ENCODE measurements at places on chromosomes 1 and 21.

DNA sequence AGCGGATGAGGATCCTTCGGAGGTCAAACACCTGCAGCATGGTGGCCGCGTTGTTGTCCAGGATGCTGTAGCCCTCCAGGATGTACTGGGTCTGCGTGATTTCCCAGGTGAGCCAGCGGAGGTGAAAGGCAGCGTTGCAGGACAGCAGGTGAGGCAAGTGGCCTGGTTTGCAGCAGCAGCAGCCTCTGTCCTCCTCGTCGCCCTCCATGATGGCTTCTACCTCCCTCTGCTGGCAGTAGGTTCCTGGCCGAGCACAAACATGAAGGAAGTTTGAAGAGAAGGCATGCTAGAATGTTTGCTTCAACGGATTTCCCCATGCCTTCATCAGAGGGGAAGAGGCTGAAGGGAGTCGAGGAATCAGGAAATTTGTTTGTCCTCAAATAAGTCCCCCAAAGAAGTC, 74.7 kb downstream of the NTPCR start:
- peak; percentile 4 for DNase-seq

GRCh38 chr1:87989346-87989745, 660.7 kb downstream of the LMO4 start:
- DNase-seq: no peak

- DNase-seq: no peak
Observed at GRCh38 chr1:38073534-38074301, 27.1 kb upstream of the POU3F1 start.

DNA sequence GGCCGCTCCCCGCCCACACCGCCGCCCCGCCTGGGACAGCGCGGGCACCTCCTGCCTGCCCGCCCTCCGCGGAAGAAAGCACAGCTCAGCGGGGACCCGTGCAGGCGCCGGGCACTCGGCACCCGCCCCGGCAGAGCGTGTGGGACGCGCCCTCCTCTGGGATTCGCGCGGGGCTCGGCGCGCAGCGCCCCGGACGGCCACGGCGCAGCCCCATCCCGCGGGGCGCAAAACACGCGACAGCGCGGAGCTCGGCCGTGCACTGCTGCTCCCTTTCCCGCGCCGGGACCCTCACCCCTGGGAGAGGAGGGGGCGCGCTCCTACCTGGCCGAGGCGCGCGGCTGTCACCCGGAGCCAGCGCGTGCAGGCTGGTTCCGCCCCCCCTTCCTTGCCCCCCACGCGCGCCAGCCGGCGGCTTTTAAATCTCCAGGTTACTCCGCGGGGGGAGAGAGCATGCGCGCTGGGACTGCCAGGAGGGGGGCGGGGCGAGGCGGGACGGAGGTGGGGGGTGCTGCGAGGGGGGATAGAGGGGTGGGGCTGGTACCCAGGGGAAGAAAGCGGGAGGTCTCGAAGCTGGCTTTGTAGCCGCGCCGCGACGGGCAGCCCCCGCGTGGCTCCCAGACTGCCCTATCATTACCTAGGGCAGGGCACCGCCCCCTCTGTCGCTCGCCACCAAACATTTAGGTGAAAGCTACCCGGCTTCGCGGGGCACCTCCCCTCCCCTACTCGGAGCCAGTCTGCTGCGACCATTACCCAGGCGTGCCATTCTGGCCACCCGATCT, at the start of gene SLC45A3:
TSS of gene SLC45A3 (minus strand) at position 437 of the 779 bp plus-strand sequence. CDS start 15,853 bp downstream, outside the sequence.
- peak; percentile 58 for DNase-seq

DNA sequence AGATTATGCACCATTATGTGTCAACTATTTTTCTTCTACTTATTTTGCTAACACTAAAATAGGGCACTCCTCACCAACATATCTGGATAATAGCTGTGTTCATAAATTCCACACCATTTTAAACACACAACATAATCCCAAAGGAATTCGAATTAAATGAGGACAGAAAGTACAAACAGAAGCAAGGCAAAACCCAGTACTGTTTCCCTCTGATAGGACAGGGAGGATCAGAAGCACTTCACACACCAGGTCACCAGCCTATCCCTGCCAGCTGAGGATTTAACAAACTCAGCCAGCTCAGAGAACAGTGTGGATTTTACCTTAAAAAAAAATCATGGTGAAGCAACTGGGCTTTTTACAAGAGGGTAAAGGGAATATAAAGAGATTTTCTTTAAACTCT, 20.0 kb downstream of the CRYZ start:
- no peak for DNase-seq

GRCh38 chr1:183461350-183461749, 10.9 kb upstream of the SMG7 start:
- no peak for DNase-seq

DNA sequence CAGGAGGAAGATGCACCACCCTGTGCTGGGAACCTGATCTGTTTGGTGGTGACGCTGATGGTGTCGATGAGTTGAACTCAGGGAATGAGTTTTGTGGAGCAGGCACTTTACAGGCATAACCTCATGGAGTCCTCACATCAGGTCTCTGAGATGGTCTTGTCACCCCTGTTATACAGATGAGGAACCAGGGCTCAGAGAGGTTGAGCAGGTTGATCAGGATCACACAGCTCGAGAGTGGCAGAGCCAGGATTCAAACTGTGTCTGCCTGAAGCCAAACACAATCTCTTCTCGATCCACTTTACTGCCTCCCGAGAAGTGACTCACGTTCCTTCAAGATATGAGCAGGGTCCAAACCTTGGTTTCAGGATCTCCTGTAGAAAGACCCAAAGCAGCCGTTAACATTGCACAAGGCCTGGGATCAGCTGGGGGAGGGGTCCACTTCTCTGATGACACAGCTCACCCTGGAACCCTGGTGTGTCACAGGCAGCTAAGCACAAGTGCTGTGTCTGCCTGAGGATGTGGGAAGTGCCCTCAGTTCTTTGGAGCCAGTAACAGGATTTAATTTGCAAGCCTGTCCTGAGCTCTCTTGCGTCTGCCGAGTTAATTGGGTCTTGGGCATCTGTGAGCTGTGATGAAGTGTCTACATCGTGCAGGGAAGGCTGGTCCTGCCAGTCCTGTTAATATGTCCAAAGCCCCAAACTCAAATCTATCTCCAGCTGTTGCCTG, 65.4 kb upstream of the STUM start:
- DNase-seq: no peak

DNA sequence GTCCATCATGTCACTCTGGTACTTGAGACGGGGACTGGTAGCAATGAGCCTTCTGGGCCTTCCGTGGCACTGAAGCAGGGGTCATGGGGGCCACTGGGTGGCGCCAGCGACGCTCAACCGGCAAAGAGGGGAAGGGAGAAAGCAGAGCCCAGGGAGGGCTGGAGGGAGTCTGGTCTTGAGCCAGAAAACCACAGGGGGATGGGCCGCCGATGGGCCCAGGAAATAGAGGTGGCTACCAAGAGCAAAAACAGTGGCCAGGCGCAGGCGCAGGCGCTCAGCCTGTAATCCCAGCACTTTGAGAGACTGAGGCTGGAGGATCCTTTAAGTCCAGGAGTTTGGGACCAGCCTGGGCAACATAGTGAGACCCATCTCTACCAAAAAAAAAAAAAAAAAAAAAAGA, 21.8 kb downstream of the EXOC8 start:
- peak; percentile 43 for DNase-seq

- DNase-seq: no peak
Observed at GRCh38 chr1:14522926-14523241, 75.6 kb upstream of the KAZN start.
